ENCODE measurements at places on chromosomes 11 and 22.

DNA sequence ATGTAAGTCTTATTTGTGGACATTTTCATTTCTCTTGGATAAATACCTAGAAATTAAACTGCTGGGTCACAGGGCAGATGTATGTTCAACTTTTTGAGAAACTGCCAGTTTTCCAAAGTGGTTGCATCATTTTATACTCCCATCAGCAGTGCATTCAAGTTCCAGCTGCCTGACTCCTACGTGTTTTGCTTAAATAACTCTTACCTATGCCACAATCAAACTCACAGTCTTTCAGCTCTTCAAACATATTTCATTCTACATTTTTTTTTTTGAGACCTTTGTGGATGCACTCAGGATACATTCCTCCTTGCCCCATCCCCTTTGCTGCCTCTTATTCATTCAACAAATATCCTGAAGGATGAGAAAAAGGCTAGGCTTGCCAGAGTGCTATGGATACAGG is 9.2 kb downstream of the TCF20 start:
- no peak for DNase-seq

GRCh38 chr11:72583177-72583553 is 91.1 kb downstream of the PDE2A start:
- no peak for DNase-seq

DNA sequence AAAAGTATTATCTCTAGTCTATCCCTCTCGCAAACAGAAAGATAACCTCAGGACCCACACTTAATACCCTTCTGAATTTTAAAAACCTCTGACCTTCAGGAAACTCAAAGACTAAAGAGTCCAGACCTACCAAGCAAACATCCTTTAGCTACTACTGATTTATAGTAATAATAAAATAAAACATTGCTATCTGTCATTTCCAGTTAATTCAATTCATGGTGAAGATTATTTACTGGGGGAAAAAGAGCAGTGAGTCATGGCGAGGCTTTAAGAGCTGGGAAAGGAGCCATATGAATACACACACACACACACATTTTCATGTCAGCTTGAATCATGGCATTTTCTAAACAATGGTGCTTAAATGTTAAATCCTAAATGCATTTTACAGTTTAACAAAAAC is 87.1 kb downstream of the FAM76B start:
- DNase-seq: no peak

DNA sequence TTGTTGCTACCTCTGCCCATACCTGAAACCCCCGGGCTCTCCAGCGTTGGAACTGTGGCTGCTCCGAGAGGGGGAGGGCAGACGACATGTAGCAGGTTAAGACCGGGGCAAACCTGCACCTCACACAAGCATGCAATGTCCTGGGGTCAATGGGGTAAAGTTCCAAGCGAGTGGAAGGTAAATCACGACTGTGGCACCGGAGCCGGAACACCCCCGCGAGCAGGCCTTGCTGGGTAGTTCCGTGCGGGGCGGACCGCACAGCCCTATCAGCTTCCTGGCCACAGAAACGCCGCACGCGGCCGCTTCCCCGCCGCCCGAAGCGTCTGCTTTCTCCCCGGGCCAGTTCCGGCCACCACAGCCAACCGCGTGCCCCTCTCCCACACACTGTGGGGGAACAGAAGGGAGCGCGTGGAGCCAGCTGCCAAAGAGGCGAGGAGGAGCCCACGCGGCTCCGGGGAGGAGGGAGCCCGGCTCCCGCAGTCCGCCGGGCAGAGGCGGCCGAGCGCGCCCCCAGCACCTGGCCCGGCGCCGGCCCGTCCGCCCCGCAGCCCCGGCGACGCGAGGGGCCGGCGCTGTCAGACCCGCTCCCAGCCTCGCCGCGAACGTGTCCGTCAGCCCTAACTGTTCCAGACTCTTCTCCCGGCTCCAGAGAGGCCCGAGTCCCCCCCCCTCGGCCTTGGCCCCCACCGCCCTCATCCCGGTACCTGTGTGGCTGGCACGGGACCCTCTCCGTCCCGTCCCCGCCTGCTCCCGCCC is 1.6 kb downstream of the SPTBN2 start:
- DNase-seq: no peak

- no peak for DNase-seq
Measured at GRCh38 chr22:24103301-24103700, 78.0 kb upstream of the SUSD2 start.

- no peak for DNase-seq
Measured at GRCh38 chr11:81165164-81165563, 1568.5 kb downstream of the FAM181B start.

DNA sequence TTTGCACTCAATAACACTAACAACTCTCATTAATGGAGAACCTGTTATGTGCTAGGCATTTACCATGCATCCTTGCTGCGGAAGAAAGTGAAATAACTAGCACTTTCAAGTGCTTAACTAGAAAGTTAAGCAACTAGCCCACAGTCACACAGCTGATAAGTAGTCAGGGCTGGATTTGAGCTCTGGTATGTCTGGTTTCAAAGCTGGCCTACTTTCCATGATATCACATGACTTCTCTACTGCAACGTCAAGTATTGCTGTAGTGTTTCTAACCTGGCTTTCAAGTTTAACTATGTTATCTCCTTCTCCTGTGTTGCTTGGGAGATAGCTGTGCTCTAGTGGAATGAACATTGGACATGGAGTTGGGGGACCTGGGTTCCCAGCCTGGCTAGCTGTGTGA is 12.1 kb downstream of the SLC15A3 start:
- DNase-seq: no peak

DNA sequence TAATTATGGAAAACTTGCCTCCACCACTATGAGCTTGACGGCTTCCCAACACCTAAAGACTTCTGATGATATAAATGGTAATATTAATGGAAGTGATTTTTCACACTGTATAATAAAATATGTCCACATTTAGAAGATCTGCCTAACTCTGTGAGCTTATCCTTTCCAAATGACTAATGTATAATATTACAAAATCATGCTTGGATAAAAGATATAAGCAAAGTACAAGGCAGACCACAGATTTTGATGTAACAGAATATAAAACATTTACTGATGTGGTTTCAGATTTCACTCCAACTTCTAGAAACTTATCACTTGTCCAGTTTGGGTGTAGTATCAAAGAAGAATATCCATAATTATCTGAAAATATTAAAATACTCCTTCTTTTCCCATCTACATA is 36.9 kb downstream of the GALNT18 start:
- no peak for DNase-seq

DNA sequence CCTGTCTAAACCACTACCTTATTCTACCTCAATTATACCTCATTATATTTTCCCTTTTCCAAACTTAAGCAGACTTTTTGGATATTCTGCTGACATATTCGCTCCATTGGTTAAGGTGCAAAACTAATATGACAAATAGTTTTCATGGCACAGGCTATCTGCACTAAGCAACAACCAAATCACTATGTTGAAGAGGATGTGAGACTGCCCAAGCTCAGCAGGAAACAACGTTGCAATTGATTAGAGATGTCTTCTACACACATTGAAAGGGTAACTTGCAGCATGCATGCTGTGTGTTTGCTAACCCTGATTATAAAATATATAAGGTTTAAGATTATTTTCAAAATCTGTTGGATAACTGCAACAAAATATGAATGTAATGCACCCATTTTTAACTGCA is 61.6 kb downstream of the STK33 start:
- no peak for DNase-seq

DNA sequence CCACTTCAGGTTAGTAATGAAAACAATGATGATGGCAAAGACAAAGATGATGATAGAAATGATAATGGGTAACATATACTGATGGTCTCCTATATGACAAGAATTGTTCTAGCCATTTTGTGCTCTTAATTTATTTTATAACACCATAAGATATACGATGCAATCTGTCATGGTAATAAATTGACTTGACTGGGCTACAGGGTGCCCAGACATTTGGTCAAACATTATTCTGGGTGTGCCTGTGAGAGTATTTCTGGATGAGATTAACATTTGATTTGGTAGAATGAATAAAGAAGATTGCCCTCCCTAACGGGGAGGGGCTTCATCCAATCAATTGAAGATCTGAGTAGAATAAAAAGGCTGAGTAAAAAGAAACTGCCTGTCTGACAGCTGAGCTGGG is 237.3 kb downstream of the LARGE1 start:
- no peak for DNase-seq

DNA sequence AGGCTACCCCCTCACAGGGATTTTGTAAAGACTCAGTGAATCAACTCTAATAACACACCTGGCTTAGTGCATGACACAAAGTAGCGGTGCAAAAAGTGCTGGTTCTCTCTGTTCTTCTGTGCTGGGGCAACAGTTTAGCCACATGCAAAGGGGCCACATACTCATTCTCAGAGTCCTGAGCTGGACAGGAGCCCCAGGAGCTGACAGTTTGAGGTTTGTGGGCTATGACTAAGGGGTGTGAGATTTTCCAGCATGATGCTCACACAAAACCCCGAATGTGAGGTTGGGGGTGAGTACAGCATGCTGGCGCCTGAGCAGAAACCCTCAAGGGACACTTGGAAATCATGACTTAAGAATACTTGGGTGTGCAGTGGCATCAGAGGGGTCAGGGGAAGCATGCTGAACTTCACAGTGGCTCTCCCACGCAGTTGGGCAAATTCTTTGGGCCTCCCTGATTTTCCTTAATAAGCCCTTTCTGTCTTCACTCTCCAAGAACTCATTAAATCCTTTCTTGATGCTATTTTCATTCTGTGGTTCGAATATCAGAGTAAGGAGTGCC is 31.0 kb downstream of the TMPRSS5 start:
- DNase-seq: no peak

DNA sequence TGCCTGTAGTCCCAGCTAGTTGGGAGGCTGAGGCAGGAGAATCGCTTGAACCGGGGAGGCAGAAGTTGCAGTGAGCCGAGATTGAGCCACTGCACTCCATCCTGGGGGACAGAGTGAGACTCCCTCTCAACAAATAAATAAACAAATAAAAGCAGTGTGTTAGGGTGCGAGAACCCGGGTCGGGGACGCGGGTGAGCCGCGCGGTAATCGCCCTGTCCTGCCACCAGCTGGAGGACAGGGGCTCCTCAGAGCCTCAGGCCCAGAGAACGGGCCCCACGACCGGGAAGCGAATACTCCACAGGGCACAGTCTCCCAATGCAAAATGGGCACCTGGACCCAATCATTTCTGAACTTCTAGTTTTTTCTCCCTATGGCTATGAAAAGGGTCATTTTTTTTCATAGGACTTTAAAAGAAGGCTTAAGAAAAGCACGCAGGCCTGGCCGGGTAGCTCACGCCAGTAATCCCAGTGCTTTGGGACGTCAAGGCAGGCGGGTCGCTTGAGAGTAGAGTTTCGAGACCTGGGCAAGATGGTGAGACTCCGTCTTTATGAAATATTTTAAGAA is 744 bp upstream of the MCM5 start:
- DNase-seq: no peak

DNA sequence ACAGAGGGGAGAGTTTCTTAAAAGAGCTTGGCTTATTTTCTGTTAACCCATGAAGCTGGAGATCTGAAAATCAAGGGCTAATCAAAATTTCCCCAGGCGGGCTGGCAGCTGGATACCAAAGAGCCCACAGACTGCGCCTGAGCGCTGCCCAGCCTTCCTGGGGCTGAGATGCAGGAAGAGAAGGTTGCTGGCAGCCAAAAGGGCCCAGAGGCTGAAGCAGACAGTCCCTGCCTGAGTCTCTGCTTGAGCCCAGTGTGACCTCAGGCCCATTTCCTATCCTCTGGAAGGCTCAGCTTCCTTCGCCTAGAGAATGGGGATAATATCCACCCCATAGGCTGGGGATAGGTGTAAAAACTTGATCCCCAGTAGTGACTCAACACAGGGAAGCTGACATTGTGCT is 49.1 kb downstream of the ARRB1 start:
- no peak for DNase-seq

DNA sequence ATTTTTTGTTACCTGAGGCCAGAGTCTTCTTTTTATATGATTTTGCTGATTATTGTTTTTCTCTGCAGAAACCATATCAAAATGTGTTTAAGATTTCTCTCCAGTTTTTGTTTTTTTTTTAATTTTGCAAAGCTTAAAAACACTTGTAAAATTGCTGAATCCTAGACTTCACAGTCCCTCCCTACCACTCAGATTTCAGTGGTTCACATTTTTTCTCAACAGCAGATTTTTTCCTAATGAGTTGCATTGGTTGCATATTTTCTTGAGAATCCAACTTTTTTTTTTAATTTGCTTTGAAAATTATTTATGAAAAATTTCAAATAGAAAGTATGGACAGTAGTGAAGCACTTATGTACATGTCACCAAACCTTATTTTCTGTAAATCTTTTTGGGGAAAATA is 5.8 kb downstream of the ARL14EP start:
- no peak for DNase-seq

DNA sequence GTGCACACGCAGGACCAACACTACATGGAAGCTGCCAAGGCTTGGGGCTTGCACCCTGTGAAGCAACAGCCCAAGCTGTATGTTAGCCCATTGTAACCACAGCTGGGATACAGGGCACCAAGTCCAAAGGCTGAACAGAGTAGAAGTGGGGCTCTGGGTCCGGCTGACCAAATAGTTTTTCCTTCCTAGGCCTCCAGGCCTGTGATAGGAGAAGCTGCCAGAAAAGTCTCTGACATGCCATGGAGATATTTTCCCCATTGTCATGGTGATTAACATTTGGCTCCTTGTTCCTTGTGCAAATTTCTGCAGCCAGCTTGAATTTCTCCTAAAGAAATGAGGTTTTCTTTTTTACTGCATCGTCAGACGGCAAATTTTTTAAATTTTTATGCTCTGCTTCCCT is 941.2 kb downstream of the FAM181B start:
- no peak for DNase-seq

DNA sequence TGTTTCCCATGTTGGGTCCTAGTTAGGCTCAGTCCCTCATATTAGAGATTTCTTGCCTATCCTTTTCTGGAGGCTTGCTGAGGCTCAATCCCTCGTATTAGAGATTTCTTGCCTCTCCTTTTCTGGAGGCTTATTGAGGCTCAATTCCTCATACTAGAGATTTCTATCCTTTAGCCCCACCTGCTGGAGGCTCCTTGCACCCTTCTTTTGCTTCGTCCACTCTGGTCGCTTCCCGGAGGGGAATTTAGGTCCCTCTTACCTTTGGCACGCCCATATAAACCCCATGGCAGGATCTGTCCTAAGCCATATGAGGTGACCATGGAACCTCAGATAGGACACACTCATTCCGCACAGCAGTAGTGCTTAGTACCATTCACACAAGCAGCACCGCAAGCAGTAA is 15.9 kb downstream of the CYP2D6 start:
- no peak for DNase-seq

DNA sequence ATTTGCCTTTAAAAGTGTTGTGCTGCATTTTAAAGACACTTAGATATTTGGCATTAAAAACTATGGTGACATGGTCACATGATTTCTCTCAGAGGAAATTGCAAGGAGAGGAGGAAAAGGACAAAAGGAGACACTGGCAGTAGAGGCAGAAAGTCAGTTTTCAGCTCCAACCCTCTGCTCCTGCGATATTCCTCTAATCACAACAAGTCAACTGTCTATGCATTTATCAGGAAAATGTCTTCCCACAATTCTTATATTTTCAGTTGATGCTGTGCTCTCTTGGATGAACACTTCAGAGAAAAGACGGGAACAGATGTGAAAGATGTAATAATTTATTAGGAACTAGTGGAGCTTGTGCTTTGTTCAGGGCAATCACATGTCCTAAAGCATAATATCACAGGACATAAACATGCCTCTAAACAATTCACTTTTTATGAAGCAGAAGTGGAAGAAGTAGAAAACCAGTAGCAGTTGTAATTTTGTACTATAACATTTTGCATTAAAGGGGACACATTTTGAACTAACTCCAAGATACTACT is 340.8 kb upstream of the PITPNB start:
- no peak for DNase-seq
